ELF-1 (cell line): ENCODE measurements at places on chromosomes 16 and 17.

DNA sequence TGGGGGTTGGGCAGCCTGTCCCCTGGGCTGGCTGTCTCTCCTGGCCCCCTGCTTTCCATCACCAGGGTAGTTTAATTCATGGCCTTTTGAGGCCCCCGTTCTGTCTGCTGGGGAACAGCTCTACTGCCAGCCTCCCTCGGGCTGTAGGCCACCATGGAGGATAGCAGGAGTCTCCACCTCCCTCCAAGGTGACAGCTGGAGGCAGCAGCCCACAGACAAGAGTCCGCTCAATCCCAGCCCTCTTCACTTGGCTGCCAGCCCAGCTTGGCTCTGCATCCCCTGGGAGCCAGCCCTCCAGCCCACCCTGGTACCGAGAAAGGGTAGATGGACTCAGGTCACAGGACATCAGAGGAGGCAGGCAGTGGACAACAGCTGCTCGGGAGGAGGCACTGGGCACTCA is 194.6 kb upstream of the SDK2 start:
- no peak for DNase-seq

GRCh38 chr17:79255926-79256585 is 181.4 kb downstream of the ENGASE start:
- no peak for DNase-seq

DNA sequence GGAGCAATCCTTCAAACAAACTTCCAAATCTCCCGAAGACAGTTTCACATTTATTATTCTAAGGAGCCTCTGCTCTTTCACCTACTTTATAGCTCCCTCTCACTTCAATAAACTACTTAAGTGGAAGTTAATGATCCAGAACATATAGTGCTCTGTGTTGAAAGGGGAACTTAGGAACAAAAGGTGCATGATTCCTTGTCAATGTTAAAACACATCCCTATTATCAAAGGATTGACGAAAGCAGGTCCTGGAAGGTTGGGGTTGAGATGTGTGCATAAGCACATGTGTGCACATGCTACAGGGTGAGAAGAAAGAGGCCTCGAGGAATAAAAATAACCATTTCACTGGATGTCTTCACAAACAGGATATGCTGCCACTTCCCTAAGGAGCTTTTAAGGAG is 170.3 kb downstream of the SLC39A11 start:
- DNase-seq = no peak

DNA sequence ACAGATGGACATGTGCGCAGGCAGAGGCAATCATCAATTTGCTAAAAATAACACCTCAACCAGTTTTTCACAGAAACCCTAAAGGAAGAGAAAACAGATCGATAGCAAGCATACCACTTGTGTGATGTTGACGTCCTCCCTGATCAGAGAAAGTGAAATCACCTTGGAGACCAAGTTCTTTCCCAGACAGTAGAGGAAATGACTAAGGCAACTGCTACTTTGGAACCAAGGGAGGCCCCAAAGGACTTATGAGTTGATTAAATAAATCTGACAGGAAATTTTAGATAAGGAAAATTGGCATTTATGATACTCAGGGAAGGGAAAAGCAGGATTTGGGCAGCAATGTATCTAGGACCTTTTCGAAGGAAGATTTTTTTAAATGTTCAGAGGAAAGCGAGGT is 267.1 kb upstream of the ASIC2 start:
- DNase-seq = no peak

DNA sequence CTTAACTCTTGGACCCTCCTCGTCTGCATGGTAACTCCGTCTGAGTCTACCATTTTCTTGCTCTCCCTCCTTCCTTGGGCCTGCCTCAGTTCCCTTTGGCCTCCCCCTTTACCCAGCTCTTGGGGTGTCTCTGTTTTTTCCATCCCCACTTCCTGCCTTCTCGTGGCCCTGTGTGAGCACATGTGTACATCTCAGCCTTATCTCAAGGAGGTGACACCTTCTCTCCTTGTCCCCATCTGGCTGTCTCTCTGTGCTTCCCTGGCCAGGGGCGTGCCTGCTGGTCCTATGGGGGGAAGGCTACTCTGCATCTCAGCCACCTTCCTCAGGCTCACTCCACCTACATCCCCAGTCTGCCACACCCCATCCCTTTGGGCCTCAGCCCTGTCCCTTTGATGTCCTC is 6.6 kb downstream of the CTF1 start:
- no peak for DNase-seq

DNA sequence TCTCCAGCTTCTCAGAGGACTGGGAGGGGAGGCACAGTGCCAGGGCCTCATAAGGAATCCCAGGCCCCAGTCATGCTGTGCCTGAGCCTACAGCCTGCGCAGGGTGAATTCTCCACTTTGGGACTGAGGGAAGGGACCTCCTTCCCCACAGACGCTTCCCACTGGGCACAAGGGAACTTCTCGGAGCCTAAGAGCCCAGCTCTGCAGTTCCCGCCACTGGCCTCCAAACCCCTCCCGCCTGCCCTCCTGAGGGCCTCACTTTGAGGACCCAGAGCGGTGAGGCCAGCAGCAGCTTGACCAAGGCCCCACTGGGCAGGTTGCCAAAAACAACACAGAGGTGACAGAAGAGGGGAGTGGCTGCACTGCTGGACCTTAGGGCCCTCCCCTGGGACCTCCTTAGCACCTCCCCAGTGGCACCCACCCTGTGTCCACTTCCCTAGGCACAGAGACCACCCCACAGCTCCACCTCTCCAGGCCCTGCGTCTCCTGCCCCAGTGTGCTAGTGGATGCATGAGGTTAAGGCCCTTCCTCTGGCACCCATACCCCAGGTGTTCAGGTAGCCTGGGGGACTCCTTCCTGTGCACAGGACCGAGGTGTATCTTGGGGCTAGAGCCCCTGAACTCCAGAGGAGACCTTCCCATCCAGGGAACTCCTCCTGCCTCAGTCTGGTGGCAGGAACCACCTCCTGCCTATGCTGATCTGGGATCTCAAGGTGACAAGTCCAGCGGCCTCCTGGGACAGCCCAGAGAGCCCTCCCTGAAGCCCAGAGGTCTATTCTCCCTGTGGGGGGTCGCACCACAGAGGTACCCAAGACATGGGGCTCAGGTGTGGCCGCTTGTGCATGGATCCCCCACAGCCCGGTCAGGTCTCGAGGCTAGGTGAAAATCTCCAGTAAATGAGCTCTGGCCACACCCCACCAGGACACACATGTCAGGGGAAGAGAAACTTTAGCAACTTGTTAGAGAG is 3.4 kb downstream of the CASKIN2 start:
- no peak for DNase-seq

DNA sequence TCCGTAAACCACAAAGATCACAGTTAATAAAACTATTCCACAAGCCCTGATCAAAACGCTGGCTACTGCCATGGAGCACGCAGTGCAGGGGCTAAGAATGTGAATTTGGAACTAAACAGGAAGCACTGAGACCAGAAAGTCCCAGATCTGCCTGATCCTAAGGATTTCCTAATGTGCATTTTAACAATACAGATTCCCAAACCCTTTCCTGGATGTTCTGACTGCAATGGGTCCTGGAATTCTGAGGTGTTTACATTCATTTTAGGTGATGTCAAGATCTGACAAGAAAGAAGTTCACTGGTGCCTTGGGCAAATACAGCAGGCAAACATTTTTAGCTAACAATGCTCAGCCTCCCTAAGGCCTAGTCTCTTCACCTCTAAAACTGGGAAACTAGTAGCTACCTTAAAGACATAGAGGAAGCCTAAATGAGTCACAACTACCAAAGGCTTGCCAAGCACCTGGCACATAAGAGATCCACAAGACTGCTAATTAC is 10.3 kb downstream of the NSMCE1 start:
- peak; percentile 70 for DNase-seq

DNA sequence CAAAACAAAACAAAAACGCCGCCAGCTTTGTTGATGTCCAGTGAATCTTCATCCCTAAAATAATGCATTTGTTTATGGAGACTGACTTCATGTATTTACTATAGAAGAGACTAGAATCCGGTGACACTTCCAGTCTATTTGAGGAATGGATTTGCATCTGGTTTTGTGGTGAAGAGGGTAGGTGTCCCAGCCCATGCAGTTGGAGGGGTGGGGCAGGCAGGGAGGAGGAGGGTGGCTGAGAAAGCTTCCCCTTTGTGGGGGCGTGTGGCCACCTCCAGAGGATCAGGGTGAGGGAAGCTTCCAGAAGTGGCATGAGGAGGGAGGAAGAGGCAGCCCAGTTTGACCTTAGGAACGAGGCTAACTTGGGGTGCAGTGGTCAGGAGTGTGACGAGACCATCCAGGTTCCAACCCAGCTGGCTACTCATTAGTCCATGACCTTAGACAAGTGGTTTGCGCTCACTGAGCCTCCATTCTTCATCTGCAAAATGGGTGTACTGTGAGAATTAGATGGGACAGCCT is 69.5 kb downstream of the CMIP start:
- DNase-seq = no peak

- DNase-seq = no peak
These were observed 92.2 kb downstream of the CDH8 start for GRCh38 chr16:61944004-61944403.

DNA sequence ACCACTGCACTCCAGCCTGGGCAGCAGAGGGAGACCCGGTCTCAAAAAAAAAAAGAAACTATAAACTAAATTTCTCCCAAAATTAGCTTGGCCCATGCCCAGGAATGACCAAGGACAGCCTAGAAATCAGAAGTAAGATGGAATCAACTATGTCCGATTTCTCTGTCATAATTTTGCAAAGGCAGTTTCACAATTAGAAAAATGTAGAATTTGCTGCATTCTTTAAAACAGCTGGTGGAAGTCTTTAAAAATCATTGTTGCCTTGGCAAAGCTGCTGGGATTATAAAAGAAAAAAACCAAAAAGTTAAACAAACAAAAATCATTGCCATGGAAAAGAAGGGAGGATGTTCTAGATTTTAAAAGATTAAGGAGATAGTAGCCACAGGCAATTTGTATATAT is 32.4 kb downstream of the WWP2 start:
- DNase-seq = no peak

- DNase-seq = no peak
These were observed 69.9 kb downstream of the IRX3 start for GRCh38 chr16:54216688-54217087.

- no peak for DNase-seq
These were observed 743.6 kb downstream of the KCNJ2 start for GRCh38 chr17:70912716-70913485.

DNA sequence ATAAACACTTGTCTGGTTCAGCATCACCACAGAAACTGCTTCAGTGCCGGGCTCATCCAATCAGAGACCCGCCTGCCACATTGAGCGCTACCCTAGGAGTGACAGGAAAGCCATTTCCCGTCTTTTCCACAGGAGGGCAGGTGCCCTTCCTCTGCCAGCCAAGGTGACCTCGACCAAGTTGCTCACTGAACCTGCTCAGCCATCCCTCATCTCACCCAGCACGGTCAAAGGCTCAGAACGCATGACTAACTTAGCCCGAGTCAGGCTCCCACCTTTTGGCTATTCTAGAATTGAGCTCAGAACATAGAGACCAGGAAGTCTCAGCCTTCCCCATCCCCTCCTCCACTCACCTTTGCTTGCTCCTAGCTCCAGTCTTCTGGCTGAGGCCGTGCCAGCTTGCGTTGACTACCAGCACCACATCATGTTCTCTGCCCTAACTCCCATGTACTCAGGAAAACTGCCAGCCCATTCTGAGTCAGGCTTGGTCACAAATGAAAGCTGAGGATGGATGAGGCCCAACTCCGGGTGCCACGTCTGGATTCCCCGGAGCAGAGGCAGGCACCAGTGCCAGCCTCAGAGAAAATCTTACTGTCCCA is 15.6 kb downstream of the MRPS23 start:
- peak; percentile 39 for DNase-seq

DNA sequence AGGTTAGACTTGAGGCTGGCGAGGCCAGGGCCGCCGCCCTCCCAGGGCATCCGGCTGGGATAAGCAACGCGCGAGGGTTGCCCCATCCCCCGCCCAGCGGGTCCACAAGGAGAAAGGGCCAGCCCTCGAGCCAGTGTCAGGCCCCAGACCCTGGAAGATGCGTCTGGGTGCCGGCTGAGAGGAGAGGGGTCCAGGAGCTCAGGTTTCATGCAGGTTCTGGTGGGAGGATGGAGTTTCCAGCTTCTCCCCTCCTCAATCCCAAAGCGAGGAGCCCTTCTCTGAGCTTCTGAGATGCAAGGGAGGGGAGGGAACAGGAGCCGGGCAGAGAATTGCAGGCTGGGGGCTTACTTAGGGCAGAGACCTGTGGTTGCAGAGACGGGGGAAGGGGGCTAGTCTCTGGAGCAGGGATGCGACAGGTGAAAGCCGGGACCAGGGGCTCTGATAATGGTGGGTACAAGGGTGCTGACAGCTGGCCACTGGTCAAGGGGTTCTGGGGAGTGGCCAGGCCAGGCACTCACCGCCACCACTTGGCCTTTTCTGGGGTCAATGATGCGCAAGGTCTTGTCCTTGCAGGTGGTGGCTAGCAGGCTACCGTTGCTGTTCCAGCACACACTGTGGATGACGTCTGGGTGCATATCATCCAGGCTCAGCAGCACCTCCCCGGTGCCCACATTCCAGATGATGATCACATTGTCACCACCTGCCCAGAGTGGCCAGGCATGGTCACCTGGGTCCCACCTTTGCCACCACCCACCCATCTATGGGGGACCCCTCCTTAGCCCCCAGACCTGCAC is 4.2 kb downstream of the CORO6 start:
- no peak for DNase-seq

- no peak for DNase-seq
These were observed 135.0 kb downstream of the IRF8 start for GRCh38 chr16:86033971-86034370.

DNA sequence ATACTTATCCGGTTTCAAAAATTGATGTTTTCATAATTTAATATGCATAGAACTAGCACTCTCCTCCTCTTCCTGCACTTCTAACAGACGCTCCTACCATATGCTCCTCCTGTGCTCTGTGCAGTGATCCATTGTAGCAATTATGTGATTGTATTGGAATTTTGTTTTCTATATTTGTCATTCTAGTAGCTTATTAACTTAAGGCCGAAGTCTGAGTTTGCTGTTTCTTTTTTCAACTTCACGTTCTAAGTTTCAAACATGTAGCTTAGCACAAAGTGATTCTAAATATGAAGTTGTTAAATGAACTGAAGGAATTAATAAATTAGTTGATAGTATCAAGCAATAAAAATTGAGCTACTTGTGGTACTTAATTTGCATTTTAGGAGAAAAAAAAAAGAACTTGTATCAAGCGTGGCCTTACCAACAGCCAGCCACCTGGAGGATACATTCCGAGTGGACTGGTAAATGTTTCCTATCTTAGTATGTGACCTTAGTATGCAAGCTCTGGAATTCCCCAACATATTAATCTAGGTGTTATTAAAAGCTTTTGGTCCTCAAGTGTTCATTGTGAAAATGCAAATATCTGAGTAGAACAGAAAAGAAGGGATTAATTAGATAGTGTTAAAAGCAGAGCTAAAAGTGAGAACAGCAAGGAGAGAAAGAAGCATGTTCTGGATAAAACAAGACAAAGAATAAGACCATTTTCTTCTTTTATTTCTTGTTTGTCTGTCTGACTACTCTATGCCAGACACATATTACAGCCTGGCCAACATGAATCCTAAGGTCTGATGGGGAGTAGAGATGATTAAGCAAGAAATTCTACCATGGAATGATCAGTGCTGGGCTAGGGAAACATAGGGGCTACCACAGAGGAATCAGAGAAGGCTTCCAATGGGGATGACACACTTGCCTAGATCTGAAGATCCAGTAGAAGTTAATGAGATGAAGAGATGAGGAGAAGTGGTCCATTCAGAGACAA is 290.4 kb upstream of the MON1B start:
- no peak for DNase-seq

GRCh38 chr16:50989047-50989446 is 162.0 kb downstream of the SALL1 start:
- DNase-seq = no peak
